ENCODE measurements at places on chromosomes 5 and 9. TPM values are rescaled to one million over a fixed set of nuclear protein-coding genes. Genes with fewer than 3 reads are reported as not detected.

- DNase-seq = no peak
These were observed 255.5 kb downstream of the ARRDC3 start for GRCh38 chr5:91127456-91128081.

- DNase-seq = no peak
These were observed 231.1 kb upstream of the NUDT12 start for GRCh38 chr5:103793595-103794182.

GRCh38 chr9:122742003-122742402, at the start of gene OR1L6:
Gene OR1L6 (plus strand): TSS chr9:122742303. CDS start chr9:122749848, 7,545 bp downstream.
- DNase-seq = no peak

GRCh38 chr5:15320871-15321270, 179.1 kb upstream of the FBXL7 start:
- DNase-seq = no peak

DNA sequence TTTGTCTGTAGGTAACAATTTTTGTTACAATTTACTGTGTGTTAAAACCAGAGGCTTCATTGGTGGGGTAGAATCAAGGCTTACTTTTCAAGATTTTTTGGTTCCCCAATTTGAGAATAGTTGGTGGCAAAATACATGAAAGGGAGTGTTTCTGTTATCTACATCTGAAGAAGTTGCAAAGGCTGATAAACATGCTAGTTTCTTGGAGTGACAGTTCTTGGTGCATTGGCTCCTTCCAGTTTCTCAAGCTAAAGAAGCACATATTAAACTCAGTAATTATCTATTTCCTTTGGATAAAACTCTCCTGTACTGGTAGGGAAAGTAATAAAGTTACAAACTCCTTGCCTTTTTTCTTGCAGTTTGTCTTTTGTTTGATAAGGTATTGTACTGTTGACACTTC, 5.9 kb downstream of the MACIR start:
- DNase-seq = no peak

DNA sequence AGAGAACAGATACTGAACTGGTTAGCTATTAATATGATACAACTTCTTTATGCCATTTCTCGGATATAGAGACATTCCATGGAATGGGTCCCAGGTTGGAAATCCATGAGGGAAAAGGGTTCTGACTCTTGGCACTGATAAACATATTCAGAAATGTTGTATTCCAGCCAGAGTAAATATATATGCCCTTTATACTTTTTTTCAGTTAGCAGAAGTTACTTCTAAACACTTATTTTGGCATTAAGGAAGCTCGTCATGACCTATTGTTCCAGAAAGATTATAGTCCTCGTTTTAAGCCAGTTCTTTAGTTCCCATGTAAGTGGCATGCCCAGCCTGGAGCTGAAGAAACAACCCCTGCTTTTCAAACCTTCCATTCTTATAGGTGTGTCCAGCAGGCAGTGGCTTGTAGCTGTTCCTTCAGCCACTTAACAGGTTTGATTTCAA, 181.6 kb downstream of the CD180 start:
- no peak for DNase-seq

DNA sequence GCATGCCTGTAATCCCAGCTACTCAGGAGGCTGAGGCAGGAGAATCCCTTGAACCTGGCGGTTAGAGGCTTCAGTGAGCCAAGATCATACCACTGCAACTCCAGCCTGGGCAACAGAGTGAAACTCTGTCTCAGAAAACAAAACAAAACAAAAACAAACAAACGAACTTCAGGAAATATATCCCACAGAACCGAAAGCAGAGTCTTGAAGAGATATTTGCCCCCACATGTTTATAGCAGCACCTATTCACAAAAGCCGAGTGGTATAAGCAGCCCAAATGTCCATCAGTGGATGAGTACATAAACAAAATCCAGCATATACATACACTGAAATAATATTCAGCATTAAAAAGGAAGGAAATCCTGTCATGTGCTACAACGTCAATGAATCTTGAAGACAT, 57.6 kb upstream of the GRIN3A start:
- no peak for DNase-seq

- peak; percentile 82 for DNase-seq
These were observed at the start of gene FPGS for GRCh38 chr9:127802576-127803443. Gene FPGS (plus strand): TSS chr9:127802882. CDS start chr9:127802925, 43 bp downstream.

DNA sequence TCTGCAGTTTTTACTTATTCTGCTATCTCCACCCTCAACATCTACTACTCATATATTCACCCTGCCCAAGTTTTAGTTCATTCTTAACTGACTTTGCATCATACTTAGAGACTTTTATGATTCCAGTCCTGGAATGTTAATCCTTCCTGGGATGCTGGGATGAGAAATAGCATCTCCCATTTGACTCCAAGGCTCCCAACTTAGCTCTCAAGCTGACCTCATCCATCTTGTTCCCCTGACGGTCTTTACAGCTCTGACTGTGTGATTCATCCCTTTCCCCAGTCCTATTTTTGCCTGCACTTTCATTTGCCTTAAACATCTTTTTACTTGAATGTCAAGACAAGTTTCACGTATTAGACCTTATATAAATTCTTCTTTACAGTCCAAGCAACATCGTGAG, 297.8 kb downstream of the EPB41L4A start:
- DNase-seq = no peak

DNA sequence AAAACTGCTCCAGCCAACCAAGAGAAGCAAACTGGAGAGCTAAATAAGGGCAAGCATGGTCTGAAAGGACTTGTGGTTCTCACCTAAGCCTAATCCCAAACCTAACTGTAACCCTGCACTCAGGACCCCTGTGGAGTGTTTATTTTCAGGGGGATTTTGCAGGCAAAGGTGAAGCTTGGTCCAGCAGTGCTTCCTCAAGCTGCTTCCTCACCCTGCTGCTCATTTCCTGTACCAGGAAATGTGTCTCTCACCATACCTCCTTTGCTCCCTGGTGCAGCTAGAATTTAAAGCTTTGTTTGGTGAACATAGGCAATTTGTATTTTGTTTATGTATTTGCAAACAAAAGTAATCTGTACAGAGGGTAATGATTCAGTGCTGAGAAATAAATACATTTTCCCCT, 50.2 kb downstream of the CARTPT start:
- no peak for DNase-seq

GRCh38 chr9:124262649-124262972, 4.9 kb downstream of the NEK6 start:
- no peak for DNase-seq

The HK3 gene
- 4.0 TPM for total RNA-seq

DNA sequence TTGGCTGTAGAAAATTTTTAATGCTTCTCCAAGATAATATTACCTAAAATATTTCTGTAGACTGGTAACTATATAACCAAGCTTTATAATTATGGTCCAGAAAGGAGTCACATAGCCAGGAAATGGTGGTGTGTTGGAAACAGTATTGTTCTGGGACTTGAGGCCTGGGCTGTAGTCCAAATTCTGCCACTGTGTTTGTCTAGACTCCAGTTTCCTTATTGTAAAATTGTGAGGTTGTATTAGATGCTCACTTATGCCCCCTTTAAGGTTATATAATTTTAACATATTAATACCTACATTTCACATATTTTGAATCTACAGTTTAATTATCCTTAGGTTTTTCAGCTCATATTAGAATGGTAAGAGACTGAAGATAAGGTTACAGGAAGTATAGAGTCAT, 42.4 kb downstream of the STX17 start:
- peak; percentile 23 for DNase-seq

The PROB1 gene
- total RNA-seq = 3.0 TPM

- DNase-seq = no peak
These were observed 276.0 kb downstream of the FSTL4 start for GRCh38 chr5:133336121-133336968.

DNA sequence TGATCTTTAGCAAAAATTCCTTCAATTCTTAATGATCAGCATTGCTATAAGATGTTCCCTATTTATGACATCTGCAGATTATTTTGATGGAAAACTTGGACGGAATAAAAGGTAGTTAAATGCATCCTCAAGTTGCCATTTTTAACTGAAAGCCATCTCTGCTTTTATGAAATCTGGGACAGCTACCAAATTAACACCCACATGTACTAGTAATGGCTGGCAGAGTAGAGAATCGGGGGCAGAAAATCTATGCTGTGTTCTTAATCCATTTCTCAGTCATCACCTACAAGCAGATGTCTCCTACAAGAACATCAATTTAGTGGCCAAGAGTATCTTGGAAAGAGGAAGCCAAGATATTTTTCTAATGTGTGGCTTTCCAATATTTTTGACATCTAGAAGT, 22.1 kb upstream of the C9orf57 start:
- no peak for DNase-seq

DNA sequence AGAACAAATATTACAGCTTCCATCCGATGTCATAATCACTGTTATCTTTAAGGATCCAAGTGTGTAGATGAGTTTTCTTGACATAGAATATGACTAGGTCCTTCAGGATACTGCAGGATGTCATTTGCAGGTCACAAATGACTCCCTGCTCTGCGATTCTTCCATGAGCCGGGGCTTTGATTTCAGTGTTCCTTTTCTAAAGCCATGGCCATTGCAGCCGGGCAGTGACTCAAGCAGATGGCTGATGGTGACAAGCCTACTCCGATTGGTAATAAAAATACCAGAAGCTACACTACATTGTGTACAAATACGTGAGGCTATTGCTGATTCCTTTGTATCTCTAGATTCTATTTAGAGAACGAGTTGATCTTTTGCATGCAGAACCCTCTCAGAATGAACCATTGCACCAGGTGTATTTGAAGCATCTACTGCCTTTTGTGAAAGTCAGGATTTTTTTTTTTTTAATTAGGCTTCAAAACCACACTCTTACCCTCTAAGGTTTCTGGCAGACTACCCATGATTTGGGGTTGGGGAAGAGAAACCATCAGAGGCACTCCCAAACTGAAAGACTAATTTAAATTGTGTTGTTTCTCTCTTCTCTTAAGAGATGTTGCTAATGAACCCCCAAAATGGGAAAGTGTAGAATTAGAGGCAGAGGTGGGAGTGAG, 271.0 kb upstream of the ADRA1B start:
- DNase-seq = no peak

GRCh38 chr5:151451626-151452520, 4.5 kb downstream of the SLC36A1 start:
- no peak for DNase-seq

GRCh38 chr9:119905724-119906123, 536.5 kb upstream of the BRINP1 start:
- DNase-seq = no peak

DNA sequence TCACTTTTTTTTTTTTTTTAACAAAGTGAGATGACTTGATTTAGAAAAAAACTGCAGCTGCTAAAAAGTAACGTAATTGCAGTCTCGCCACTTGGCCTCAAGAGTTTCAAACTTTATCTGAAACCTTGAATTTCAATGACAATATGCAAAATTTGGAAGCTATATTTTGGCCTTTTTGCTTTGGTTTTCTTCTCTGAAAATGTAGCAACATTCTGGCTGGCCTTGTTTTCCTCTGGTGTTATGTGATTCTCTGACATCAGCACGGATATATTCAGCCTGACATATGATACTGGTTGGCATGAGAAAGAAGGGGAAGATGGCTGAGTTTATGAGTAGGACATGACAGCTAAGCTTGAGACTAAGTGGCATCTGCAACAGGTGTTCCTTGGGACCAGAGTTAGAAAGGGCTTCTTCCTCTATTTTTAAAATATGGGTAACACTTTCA, 136.5 kb downstream of the MEF2C start:
- DNase-seq = no peak

DNA sequence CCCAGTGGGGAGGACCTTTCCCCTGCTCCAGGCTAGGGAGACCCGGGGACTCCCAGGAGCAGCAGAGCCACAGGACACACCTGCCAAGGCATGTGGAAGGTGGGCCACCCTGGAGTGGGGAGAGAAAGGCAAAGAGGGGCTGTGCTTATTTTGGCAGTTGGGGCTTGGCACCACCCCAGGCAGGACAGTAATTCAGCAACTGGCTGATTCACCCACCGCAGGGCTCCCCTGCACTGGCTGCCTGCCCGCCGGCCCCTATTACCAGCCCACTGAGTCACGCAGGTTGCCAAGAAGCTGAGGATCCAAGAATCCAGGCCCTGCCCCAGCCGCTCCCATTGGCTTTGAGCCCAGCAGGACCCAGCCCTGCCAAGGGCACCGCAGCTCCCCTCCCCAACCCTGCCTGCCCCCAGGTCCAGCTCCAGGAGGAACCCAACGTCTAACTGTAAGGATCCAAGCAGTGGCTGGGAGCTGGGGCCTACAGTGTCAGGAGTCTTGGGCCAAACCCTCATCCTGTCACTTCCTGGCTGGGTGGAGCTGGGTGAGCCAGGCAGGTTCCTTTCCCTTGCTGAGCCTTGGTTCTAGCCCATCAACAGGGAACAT, 14.2 kb upstream of the RALGDS start:
- peak; percentile 85 for DNase-seq

The GDF9 gene
- total RNA-seq = 0.09 TPM

DNA sequence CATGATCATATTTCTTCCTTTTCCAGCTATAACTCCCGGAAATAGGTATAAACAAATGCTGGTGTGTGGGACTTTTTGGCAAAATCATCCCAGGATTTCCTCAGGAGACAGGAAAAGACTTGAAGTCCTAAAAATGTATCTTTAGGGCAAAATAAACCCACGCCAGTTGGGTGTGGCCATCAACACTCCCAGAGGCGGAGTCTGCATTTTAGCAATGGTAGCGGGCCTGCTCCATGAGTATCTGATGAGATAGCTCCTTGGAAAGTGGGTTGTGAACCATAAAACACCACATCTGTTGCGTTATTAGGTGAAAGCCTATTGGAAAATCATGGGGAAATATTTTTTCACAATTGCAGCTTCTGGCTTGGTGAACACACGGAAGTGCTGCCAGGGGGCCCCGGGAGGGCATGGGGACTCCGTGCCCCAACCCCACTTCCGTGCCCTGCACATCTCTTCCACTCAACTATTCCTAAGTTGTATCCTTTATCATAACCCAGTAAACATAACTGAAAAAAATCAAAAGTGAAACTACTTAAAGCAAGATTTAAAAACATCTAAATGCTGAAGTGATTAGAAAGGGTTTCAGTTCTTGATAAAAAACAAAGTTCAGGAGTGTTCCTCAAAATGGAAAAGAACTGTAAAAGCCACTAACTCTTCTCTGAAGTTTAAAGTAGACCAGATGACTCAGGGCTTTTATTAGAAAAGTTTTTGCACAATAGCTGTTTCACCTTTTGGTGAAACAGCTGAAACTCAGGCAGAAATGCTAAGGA, 111.2 kb downstream of the LRRC70 start:
- DNase-seq = no peak

The NRG2 gene
- total RNA-seq = 14.5 TPM

The ANKDD1B gene
- total RNA-seq = 0.43 TPM

The FCHO2 gene
- total RNA-seq = 43.2 TPM
